ENCODE measurements at places on chromosomes 7 and 10.

DNA sequence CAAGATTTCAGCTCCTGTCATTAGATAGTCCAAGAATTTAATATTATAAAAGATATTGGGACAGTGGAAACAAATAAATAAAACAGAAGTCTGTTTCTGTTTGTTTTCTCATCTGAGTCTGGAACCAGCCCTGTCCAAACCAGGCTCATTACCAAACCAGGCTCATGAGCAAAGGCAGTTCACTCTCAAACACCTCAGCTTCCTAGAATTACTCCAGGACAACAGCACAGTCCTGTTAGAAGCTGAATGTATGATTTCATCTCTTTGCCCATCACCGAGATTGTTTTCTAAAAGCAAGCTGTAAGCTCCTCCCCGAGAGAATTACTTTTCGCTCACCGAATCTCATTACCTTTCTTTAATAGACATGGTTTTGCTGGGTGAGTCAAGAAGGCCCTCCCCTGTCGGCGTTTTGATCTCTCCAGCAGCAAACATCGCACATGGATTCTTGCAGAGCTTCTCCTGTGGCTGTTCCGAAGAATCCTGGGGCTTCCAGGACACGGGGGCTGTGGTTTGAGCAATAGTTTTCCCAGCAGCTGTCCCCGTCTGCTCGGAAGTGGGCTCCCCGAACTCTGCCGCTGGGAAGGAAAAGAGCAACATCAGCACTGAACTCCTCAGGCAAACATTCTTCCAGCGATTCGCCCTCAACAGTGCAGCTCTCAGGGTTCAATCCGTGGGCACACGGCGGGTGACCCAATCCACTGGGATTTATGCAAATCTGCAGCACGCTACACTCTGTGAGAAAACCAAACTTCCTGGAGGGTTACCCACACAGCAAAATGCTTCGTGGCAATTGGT is 112.5 kb downstream of the SVIL start:
- DNase-seq: no peak

DNA sequence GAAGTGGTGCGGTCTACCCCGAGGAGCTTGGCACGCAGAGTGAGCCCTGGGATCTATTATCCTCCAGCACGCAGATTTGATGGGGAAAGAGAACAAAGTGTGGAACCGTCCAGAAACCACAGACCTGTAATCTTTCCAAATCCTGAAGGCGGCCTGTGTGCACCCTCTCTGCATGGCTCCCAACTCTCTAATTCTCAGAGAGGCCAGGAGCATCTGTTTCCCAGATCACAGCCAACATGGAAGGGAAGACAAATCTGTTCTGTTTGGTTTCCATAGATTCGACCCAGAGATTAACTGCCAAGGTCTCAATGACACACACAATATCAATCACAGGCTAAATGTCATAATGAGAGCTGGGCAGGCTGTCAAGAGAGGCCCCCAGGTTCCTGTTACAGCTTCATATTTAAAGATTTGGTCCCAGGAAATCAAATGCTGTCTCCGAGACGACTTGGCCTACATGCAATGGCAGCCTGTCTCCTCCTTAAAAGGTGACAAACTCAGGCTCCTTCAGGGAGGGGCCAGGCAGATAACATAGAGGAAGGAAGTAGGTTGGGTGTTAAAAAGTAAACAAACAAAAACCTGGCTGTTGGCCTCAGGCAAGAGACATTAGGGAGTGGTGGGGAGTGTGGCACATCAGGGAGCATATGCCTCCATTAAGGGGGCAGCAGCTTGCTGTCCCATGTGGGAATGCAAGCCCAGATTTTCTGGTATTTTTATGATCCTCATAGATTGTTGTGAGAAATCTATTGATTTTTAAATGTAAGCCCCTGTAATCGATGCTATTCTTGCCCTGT is 48.8 kb upstream of the SAMD8 start:
- no peak for DNase-seq

GRCh38 chr7:38367301-38367890 is 94.0 kb upstream of the TARP start:
- DNase-seq: no peak

- DNase-seq: no peak
Measured at GRCh38 chr10:98295401-98295811, 27.4 kb upstream of the LOXL4 start.

- no peak for DNase-seq
Measured at GRCh38 chr10:119516381-119517234, 25.9 kb downstream of the RGS10 start.

GRCh38 chr7:84914598-84914997 is 272.3 kb downstream of the SEMA3D start:
- DNase-seq: no peak

GRCh38 chr7:157621131-157621681 is 284.4 kb downstream of the DNAJB6 start:
- no peak for DNase-seq

DNA sequence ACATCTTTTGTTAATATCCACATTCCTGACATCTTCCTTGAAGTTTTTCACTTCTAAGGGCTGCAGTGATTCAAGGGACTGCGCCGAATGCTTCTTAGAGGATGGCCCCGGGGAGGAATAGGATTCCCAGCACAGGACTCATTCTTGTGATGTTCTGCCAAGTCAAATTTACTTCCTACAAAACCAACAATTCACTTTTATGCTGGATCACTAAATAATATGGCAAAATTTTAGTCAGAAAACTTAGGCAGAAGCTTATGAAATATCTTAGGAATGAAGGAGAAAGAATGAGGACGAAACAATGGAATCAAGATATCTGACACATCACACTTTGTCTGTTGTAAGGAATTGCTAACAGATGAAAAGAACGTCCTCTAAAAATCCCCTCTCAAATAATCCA is 151.5 kb downstream of the JAZF1 start:
- no peak for DNase-seq

- no peak for DNase-seq
Measured at GRCh38 chr7:88395715-88396114, 89.0 kb upstream of the STEAP4 start.

Data from NCI-H1436 (cell line).